ENCODE measurements at places on chromosomes 3 and 15.

GRCh38 chr3:64449026-64449425 lies 223.8 kb upstream of the PRICKLE2 start:
- no peak for DNase-seq

- DNase-seq = no peak
These were observed 440 bp downstream of the DCBLD2 start for GRCh38 chr3:98901119-98901391.

GRCh38 chr3:17130956-17131355 lies 246.2 kb downstream of the PLCL2 start:
- no peak for DNase-seq

GRCh38 chr15:35289024-35289617 lies 204.0 kb upstream of the NANOGP8 start:
- DNase-seq = peak; percentile 68

GRCh38 chr3:124666067-124666466 lies 64.2 kb upstream of the UMPS start:
- no peak for DNase-seq

DNA sequence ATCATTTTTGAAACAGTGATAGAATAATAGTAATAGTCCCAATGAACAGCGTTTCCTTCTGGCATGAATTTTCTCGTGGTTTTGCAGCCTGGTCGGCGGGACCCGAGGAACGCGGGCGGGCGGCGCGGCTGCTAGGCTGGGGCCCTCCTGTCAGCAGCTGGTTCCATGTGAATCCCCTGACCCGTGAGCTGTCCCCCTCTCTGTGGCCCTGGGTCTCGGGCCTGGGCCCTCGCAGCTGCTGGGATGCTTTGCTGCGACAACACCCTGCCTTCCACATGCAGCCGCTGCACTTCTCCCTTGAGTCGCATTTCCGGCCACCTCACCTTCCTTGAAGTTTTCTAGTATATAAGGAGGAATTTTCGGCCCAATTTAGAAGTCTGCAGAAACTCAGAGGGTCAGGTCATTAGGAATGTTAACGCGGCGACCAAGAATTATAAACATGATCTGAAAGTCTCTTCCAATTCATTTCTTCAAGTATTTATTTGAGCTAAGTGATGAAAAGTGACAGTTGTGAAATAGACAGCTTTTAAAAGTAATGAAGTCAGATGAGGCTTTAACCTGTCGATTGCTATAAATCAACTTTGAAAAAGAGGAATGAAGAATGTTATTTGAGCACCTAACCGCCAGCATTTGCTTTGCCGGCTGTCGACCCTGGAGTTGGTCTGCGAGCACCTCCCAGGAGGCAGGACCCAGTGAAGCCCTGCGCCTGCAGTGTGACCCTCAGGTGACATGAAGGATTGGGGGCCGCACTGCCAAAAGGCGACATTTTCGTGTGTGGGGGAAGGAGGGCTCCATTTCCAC lies 27.7 kb downstream of the NR2F2 start:
- DNase-seq = no peak

DNA sequence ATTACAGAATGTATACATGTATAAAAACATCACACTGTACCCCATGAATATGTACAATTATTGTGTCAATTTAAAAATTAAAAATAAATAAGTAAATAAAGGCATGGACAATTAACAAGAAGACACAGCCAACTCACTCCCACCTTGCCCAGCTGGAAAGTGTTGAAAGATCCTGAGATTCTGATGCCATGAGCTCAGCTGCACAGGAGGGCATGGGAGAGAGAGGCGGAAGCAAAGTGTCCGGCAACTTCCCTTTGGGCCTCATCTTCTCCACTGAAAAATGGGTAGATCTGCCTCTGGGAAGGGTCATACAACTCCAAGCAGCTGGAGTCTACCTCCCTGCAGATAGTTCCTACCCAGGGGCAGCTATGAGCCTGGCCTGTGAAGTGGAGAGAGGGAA lies 277.3 kb downstream of the UACA start:
- DNase-seq = no peak

- no peak for DNase-seq
These were observed 714.8 kb downstream of the FHIT start for GRCh38 chr3:60536420-60536819.

All from fibroblast of the conjunctiva (primary cell).